Upper lobe of right lung (tissue), 1 donor: ENCODE measurements at places on chromosomes 6 and 20. TPM values are rescaled to one million over a fixed set of nuclear protein-coding genes. Genes with fewer than 3 reads are reported as not detected.

The CCND3 gene
- total RNA-seq = 186 TPM

The VWA7 gene
- total RNA-seq = 3.4 TPM

GRCh38 chr6:109308018-109308492 is 74.2 kb downstream of the CD164 start:
- H3K4me3 ChIP-seq = no peak overlapping the region
- H3K4me1 ChIP-seq = peaks cover 7% of the 10 kb centered on the region
- H3K36me3 ChIP-seq = no peaks in the 10 kb centered on the region
- no peaks in the 10 kb centered on the region for H3K27me3 ChIP-seq
- H3K27ac ChIP-seq = no peak overlapping the region

DNA sequence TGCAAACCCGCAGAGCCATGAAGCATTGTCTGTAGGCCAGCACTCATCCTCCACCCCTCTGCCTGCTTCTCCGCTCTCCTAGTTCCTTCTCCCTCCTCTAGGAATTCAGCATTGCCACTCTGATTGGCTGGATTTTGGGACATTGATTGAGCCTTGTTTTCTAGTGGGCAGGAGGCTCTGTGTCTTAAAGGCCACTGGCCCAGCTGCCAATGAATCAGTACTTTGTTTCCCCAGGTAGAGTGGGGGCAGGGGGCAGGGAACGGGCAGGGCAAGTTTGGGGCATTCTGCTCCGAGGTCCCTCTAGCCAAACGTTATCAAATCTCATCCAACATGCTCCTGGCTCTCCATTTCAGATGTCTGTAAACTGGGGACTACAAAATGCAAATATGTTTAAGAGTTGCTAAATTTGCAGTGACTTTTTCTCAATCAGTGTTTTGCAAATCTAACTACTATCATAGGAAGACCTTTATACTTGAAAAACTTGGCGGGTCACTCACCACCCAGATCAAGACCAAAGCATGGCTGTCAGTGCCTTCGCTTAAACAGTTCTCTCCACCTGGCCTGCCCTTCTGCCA is 10.4 kb upstream of the BPI start:
- DNase-seq = no peak
- H3K4me3 ChIP-seq = no peak overlapping the region
- H3K4me1 ChIP-seq = peaks cover 9% of the 10 kb centered on the region
- H3K27me3 ChIP-seq = no peaks in the 10 kb centered on the region
- H3K36me3 ChIP-seq = no peaks in the 10 kb centered on the region

DNA sequence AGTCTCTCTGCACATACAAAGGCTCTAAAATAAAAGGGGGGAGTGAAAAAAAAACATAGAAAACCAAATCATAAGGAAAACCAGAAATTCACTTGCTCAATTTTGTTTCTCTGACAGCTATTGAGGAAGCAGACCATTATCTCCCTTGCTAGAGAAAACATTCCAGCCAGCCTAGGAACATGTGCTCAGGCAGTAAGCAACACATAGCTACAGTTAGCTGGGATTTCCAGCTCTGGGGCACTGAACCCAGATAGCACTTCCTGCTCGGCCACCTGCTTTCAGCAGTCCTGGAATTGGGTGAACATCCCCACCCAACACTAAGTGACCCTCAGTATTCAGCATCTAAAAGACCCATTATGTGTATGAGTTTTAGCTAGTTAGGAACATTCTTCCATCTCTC is 61.3 kb downstream of the TNFRSF21 start:
- peaks cover 16% of the 10 kb centered on the region for H3K4me1 ChIP-seq
- no peak overlapping the region for H3K27ac ChIP-seq
- no peak for DNase-seq
- H3K4me3 ChIP-seq = no peak overlapping the region
- peaks cover 18% of the 10 kb centered on the region for H3K36me3 ChIP-seq
- no peaks in the 10 kb centered on the region for H3K27me3 ChIP-seq

DNA sequence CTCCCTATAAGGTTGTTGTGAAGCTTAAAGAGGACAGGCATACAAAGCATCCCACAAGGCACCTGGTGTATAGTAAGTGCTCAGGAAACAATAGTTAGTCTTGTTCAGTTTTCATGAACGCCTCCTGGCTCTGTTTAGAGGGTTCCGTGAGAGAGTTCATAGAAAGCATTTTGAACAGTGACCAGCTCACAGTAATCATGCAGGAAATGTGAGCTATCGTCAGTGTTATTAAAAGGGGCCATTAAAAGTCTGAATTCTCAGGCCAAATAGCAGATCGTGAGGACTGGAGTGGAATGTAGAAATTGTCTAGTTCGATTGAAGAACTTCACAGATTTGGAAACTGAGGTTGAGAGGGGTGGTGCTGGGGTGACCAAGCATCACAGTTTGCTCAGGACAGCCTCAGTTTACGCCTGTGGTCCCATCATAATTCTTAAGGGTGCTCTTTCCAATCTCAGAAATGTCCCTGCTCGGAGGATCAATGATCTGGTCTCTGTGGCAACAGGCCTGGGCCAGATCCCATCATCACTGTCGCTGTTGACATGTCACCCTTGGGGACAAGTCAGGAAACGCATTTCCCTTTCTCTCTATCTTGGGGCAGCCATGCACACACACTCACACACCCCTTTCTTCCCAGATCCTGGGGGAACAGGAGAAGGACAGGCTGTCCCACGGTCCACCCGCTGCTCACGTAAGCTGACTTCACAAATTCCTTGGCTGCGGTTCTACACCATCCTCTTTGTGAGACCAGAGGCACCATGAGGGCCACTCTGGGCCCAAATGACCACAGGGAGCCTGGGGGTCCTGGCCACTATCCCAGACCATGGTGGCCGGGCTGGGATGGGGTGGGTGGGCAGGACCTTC is 7.2 kb downstream of the TGM2 start:
- no peaks in the 10 kb centered on the region for H3K27me3 ChIP-seq
- H3K4me1 ChIP-seq = peaks cover 74% of the 10 kb centered on the region
- H3K27ac ChIP-seq = peak overlapping the region; percentile 78
- DNase-seq = no peak
- H3K4me3 ChIP-seq = peak overlapping the region; percentile 5
- H3K36me3 ChIP-seq = peaks cover 68% of the 10 kb centered on the region
